Fibroblast of pulmonary artery (primary cell): ENCODE measurements at places on chromosomes 5 and 9.
A peak's percentile ranks its signal among the peaks of the same experiment; 100 is the strongest.

GRCh38 chr5:111385051-111385450, 127.3 kb downstream of the STARD4 start:
- DNase-seq = no peak

- no peak for DNase-seq
Observed at GRCh38 chr9:133918111-133918813, 73.9 kb downstream of the VAV2 start.

GRCh38 chr9:104765138-104765537, 1.2 kb downstream of the NIPSNAP3B start:
- no peak for DNase-seq

DNA sequence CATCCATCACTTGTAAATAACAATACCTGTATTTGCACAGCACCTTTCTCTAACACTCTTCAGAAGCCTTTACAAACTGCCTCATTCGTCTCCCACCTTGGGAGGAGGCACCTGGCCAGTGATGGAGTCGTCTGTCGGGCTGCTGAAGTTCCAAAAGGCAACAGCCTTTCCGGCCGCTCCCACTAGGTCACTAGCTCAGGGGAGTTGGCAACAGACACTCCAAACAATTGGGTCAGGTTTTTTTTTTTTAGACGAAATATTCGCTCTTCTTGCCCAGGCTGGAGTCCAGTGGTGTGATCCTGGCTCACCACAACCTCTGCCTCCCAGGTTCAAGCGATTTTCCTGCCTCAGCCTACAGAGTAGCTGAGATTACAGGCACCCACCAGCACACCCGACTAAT, 4.0 kb downstream of the DAP start:
- no peak for DNase-seq

DNA sequence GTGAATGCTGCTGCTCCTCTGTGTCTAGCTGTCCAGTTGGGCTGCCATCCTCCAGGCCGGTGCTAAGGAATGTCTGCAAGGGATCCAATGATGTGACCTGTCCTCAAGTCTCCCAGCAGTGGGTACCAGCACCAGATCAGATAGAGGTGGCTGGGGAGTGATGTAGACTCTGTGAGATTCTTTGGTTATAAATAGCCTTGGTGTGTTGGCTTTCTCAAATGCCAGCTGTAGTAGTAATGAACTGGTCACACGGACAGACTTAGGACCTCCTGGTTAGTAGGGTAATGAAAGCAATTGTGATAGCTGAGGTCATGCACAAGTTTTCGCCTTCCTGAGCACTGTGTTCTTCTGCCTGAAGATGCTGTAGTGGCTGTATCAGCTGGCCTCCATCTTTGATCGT, 29.9 kb upstream of the RANBP6 start:
- DNase-seq = no peak

GRCh38 chr9:88829276-88829675, 162.0 kb upstream of the S1PR3 start:
- no peak for DNase-seq

- no peak for DNase-seq
Observed at GRCh38 chr9:92680166-92681119, 10.5 kb upstream of the IPPK start.

DNA sequence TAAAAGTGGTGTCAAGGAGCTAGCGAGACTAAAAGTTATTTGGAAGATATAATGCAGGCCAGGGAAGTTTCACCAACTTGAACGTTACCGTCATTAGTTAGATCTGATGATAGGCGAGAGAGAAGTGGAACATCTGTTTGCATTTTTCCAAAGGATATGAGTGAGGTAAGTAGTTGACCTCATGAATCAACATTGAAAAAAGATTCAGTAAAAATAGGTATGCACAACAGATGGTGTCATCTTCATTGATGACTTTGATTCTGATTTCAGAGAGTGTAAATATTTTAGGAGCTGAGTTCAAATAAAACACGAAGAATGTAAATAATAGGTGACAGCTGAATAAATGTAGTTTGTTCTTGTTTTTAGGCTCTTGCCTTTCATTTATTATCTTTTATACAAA, 998.9 kb upstream of the CDH6 start:
- no peak for DNase-seq

- DNase-seq = no peak
Observed at GRCh38 chr5:147713550-147714295, 68.8 kb downstream of the JAKMIP2 start.

DNA sequence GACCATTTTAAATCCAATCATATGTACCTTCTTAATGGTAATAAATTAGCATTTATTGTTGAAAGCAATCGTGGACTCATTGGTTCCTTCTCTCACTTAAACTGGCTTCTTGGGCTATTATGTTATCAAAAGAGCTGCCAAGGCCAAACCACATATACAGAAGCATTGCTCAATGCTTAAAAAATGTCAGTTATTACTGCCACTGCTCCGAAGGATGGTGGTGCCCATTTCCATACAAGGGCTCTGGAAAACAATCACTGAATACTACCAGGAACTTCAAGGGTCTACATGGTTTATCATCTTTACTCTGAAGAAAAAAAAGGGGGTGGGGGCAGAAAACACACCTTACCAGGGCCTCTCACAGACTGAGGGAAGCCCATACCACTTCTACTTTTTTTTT, 104.3 kb downstream of the GNAQ start:
- DNase-seq = peak; percentile 62

DNA sequence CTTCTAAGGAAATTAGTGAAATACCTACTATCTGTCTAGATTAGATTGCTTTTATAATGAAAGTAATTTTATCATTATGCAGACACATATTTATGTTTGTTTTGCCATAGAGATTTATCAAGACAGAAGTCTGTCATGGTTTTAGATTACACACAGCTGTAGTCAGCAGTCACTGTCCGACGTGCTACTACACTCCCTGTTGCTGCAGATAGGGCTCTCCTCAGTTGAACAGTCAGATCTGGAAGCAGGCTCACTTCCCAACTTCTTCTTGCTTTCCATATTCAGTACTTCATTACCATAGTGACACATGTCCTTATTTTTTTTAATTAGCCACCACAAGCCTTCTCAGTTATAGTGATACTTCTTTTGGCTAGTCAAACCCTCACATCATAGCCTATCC, 329.9 kb upstream of the ITGA1 start:
- DNase-seq = no peak

- DNase-seq = no peak
Observed at GRCh38 chr5:43530648-43531047, 15.7 kb upstream of the C5orf34 start.

GRCh38 chr5:59592101-59592500, 301.4 kb downstream of the PDE4D start:
- peak; percentile 36 for DNase-seq

DNA sequence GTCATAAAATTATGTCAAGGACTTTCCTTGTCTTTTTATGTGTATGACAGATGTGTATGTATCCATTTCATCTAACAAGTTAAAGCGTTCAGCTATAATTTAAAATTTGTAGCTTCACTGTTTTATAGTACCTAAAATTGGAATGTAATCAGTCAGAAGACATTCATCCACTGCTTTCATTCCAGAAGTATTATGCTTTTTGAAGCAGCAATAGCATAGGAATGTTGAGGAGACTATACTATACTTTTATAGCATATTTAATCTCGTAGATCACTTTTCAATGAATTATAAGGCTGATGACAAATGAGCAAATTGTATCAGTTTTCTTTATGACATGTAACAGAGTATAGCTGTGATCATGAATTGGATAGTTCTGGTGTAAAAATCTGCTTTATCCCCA, 6.9 kb downstream of the PCDHGA12 start:
- no peak for DNase-seq

DNA sequence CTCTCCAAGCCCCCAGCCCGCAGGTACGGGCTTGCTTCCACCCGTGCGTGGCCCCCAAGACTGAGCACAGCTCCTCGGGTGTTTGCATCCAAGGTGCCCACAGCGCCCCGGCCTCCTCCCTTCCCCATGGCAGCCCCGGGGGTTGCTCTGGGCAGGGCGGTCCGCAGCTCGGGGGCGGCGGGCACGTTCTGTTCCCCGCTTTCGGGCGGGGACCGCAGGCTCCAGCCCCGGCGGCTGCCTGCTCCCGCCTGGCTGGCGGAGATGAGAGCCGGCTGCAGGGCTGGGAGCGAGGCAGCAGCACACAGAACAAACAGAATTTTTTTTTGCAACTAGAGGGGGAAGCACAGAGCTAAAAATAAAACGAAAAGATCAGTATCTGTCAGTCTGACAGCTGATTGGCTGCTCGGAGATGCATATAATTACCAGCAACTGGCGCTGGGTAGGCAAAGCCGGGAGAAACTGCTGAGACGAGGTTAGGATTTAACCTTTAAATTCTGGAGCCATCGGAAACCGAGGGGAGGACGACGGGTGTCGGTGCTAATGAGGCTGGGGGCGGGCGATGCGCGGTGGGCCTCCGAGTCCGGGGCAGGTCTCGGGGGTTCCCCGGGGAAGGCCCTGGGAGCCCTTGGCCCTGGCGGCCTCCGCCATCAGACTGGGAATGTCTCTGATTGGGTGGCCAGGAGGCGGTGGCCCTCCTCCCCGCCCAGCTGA, 142.7 kb upstream of the IER5L start:
- peak; percentile 88 for DNase-seq

GRCh38 chr9:109627042-109627441, 128.9 kb upstream of the PTPN3 start:
- no peak for DNase-seq

DNA sequence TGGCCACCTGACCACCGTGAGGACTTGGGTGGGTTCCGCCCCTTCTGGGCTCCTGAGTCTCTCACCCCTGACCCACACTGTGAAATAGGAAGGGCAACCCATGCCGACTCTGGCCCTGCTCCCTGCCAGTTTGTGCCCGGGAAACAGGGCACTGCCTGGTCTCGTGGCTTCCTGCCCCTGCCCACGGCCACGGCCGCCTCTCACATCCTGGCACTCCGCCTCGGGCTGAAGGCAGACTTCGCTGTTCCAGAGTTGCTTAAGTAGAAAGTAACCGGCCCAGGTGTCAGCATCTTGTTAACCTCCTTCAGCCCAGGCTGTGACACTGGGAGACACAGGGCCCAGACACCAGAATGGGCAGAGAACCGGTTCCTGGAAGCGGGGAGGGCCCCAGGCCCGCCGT, 68.7 kb upstream of the RNU6ATAC start:
- no peak for DNase-seq

- no peak for DNase-seq
Observed at GRCh38 chr5:608429-609370, 3.4 kb upstream of the CEP72 start.

- DNase-seq = no peak
Observed at GRCh38 chr9:129185991-129186390, 7.9 kb upstream of the IER5L start.
